Activated T-cell treated with anti-CD3 and anti-CD28 coated beads for 1 hour (primary cell): ENCODE measurements at places on chromosomes 5 and 9.
A peak's percentile ranks its signal among the peaks of the same experiment; 100 is the strongest.

DNA sequence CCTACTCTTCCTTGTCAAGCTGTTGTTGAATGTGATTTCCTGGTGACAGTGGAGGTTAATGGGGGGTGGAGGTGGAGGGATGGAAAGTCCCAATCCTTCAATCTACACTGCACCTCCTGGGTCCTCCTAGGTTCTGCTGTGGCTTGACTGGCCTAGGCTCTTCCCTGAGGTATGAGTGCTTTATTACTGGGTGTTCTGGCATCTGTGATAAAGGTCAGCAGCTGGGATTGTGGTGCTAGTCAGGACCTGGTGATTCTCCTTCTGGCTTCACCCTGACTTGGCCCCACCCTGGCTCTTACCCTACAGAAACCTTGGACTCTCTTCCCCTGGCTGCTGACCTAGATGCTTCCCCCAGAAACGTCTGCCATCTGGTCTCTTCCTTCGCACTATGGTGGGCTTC, 194.3 kb downstream of the ARHGEF28 start:
- DNase-seq, result no peak

DNA sequence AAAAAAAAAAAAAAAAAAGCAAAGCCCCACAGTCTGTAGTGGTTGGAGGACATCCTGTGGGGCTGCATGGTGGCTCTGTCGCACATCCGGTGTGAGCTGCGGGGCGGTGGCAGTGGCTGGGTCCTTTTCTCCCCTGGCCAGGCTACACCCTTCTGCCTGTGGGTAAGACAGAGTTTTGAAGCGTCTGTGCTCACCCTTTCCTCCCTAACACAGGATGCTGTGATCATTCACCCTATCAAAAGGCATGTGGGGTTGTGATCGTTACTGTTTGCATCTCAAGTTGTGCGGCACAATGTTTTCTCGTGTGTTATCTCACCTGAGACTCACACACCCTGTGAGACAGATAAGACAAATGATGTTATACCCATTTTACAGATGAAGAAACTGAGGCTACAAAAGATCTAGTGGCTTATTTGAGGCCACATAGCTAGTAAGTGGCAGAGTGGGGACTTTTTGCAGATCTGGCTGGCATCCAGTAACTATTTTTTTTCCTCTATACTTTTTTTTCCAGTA, 17.5 kb downstream of the IRF1 start:
- peak; percentile 58 for DNase-seq

DNA sequence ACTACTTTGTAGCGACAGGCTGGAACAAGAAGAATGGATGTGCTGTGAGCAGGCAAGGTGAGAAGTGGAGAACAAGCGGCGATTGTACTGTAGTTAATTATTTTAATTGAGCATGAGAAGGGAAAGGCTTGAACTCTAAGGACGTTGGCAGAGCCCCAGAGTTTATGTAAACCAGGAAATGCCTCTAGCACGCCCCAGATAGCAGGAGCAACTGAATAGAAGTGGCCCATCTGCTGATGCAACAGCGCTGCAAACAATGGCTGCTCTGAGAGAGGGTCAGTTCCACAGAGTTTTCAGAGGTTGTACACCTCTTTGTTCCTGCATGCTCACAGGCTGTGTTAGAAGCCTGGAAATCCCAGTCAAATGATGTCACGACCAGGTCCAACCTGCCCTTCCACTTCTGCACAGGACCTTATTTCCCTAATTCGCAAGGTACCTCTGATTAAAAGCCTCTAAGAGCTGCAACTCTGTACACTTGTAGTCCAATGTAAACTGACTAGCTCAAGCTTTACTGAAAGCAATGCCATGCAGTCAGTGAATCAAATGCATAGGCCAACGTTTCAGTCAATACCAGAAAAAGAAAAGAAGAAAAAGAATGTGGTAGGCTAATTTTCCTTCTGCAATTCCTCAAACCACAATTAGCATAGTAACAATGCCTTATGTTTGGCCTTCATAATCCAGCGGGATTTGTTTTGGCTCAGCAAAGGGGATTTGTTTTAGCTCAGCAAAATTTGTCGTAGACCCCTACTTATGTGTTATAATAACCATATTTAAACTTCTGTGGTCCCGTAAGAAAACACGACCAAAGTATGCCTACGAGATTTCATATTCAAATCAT, 119.6 kb upstream of the RETREG1 start:
- DNase-seq, result no peak

- no peak for DNase-seq
Observed at GRCh38 chr9:97851446-97851883, 1.6 kb upstream of the FOXE1 start.
